ENCODE measurements at places on chromosomes 13 and 19.
A peak's percentile ranks its signal among the peaks of the same experiment; 100 is the strongest.

DNA sequence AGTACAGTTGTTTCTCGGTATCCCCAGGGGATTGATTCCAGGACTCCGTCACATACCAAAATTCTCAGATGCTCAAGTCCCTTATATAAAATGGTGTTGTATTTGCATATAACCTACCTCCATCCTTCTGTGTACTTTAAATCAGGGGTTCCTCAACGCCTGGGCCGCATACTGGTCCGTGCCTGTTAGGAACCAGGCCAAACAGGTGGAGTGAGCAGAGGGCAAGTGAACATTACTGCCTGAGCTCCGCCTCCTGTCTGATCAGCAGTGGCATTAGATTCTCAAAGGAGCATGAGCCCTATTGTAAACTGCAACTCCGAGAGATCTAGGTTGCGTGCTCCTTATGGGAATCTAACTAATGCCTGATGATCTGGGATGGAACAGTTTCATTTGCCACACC lies 42.2 kb upstream of the KCTD4 start:
- DNase-seq, result no peak

- DNase-seq, result no peak
Measured at GRCh38 chr13:113207890-113208420, 514 bp downstream of the PCID2 start.

- DNase-seq, result no peak
Measured at GRCh38 chr13:24460256-24460655, 52.3 kb downstream of the PARP4 start.

- DNase-seq, result no peak
Measured at GRCh38 chr13:42377640-42378382, 105.9 kb downstream of the AKAP11 start.

DNA sequence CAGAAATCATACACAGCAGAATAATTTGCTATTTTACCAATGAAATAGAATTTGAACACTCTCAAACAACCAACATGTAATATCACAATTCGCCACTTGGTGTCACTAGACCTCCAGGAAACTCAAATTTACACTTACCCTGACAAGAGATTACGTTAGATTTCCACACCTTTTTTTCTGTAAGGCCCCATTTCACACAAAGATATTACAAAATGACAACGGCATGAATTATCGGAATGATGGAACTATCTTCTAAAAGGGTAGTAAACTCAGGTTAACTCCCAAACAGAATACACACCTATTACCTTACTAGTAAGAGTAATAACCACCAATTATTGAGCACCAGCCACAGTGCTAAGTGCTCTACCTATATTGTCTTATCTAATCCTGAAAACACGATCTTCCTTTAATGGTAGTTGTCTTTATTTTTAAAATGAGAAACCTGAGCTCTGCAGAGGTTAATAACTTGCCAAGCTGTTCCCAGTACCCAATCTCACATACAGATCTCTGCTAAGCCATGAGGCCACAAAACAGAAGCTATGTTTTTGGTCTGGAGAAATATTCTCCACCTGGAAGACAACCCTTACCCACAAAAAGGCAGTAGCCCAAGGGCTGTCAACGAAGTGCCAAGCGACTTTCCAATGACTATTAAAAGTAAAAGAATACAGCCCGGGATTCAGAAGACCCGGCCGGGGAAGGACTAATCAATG lies 152.4 kb downstream of the DCLK1 start:
- no peak for DNase-seq

- DNase-seq, result peak; percentile 32
Measured at GRCh38 chr19:1590641-1591397, 1.8 kb downstream of the MBD3 start.

GRCh38 chr19:38739440-38740256 lies 4.6 kb downstream of the CAPN12 start:
- no peak for DNase-seq

- DNase-seq, result no peak
Measured at GRCh38 chr13:114011226-114011625, 37.4 kb upstream of the C13orf46 start.

GRCh38 chr19:41300555-41300954 lies 9.4 kb upstream of the CCDC97 start:
- no peak for DNase-seq
